ENCODE measurements at places on chromosomes 7 and 10.

DNA sequence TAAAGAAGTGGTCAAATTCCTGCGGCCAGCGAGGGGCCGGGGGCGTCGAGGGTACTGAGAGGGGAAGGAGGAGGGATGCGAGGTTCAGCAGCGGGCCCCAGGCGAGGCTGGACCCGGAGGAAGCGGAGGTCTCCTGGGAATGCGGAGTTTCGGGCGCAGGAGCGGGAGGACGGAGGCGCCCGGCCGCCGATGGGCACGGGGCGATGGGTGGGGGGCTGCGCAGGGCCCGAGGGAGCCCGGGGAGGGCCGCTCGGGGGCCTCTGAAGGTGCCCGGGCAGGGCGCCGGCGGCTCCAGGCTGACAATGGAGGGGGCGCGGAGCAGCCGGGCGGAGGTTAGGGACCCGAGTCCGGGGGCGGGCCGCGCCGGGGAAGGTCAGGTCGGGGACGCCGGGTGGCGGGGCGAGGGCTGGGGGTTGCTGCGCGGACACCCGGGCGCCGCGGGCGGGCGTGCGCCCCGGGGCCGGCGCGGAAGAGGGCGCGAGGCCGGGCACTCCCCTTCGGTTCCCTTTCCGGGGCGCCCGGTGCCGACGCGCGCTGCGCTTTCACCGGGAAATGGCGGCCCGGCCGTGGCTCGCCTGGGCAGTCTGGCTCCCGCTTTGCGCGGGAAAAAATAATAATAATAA is 683 bp downstream of the MACROH2A2 start:
- no peak for DNase-seq

- no peak for DNase-seq
Measured at GRCh38 chr7:88967432-88967831, 171.9 kb upstream of the TEX47 start.

- no peak for DNase-seq
Measured at GRCh38 chr7:38383281-38383680, 109.8 kb upstream of the TARP start.

DNA sequence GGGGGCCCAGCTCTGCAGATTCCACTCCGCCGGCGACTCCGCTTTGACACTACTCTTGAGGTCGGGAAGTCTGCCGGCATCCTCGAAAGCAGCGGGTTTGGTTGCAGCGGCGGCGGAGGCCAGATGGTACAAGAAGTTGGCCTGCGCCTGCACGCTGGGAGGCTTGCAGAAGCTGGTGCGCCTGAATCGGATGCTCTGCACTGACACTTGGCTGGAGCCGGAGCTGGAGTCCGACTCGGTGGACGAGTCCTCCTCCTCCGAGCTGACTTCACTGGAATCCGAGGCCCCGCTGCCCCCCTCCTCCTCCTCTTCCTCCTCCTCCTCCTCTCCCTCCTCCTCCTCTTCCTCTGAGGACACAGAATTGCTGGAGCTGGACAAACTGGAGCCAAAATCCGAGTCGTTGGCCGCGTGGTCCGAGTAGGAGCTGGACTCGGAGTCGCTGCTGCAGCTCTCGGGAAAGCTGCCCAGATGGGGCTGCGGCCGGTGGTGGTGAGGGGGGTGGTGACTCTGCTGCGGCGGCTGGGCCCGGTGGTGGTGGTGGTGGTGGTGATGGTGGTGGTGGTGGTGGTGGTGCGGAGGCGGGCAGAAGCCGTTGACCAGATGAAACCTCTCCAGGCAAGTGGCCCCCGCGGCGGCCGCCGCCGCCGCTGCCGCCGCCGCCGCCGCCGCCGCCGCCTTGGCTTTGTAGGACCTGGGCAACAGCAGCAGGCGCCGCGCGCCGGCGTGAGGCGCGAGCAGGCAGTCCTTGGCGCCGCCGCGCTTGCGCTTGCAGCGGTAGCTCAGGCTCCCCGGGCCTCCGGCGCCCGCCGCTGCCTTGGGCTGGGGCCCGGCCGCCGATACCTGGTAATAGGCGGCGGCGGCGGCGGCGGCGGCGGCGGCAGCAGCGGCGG is 9.0 kb downstream of the SKIDA1 start:
- DNase-seq, result no peak

DNA sequence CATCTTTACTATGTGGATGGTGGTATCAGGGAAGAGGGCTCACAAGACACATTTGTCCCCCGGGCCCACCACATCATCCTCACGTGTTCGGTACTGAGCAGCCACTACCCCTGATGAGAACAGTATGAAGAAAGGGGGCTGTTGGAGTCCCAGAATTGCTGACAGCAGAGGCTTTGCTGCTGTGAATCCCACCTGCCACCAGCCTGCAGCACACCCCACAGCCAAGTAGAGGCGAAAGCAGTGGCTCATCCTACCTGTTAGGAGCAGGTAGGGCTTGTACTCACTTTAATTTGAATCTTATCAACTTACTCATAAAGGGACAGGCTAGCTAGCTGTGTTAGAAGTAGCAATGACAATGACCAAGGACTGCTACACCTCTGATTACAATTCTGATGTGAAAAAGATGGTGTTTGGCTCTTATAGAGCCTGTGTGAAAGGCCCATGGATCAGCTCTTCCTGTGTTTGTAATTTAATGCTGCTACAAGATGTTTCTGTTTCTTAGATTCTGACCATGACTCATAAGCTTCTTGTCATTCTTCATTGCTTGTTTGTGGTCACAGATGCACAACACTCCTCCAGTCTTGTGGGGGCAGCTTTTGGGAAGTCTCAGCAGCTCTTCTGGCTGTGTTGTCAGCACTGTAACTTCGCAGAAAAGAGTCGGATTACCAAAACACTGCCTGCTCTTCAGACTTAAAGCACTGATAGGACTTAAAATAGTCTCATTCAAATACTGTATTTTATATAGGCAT is 9.1 kb upstream of the CSGALNACT2 start:
- DNase-seq, result no peak

- no peak for DNase-seq
Measured at GRCh38 chr10:110368556-110368955, 63.8 kb upstream of the SMNDC1 start.

DNA sequence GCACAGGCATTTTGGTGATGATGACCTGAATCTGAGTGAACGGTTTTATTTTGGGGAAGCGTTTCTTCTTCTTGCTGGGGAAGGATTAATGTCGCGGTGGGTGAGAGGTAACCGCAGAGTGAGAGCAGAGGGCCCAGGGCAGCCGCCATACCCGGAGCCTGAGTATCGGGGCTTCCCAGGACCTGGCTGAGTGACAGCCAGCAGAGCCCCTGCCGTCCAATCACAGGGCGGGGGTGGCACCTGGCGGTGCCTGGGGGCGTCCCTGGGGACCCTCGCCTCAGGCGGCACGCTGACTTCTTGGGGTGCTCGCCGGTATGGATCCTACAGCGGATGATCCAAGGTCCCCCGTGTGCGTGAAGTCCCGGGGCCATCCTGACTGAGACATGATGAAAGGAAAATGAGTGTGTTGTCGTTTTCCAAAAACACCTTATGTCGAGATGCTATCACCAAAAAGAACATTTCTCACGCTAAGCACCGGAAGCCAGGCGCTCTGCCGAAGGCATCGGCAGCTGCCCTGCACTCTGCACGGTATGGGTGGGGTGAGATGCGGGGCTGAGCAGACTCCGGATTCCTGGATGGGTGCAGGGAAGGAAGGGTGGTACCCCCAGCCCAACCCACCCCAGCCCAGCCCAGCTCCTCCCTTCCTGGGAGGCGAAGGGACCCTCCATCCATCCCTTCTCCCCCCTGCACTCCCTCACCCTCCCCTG is 227.9 kb upstream of the SHH start:
- DNase-seq, result no peak

DNA sequence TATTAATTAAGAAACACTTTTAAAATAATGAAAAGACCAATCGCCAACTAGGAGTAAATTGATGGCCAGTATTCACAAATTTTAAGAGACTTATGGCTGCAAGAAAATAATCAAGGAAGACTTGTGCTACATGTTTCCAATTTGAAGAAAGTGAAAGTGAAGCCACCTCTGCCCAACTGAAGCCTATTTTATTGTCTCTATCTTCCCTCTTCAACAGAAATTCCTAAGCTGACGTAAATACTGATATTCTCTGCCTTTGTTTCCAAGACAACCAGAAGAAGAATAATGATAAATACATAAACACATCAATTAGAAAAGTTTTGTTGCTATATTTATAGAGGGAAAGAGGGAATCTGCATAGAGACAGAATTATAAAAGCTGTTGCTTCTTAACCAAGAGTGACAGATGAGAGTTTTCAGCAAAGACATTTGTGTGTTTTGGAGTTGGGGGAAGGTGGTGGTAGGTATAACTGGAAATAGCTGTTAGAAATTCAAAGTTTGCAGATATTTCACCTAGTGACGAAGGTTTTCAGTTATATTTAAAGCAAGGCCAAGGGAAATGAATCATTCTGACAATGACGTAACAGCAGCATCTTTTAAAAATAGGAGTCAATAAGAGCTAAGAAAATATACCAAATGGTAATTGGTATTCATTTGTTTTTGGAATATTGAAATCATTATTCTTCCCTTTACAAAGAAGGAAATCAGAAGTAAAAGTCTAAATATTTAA is 576.6 kb upstream of the SORCS1 start:
- DNase-seq, result no peak

- no peak for DNase-seq
Measured at GRCh38 chr10:34504534-34504933, 310.6 kb downstream of the PARD3 start.
